Non-pigmented ciliary epithelial cell (primary cell): ENCODE measurements at places on chromosomes 16 and 17.

DNA sequence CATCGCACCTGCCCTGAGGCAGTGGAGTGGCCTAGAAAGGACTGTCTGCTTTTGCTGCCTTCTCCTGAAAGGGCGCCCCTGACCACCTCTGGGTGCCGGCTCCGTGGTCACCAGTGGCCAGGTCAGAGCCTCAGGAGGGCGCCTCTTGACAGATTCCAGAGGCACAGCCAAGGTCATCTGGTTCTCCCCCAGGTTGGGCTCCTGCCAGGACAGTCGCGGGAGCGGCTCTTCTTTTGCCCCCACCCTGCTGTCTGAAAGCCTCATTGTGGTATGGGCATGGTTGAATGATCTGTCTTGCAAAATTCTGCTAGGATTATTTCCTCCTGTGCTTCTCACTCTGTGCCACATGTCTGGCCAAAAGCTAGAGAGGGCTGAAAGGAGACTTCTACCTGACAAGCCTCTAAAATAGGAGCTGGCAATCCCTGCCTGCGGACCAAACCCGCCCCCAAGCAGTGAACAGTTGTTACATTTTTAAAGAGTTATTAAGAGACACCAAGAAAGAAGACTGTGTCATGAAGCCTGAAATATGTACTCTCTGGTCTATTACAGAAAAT lies 82.8 kb downstream of the SNX29 start:
- no peak for DNase-seq

DNA sequence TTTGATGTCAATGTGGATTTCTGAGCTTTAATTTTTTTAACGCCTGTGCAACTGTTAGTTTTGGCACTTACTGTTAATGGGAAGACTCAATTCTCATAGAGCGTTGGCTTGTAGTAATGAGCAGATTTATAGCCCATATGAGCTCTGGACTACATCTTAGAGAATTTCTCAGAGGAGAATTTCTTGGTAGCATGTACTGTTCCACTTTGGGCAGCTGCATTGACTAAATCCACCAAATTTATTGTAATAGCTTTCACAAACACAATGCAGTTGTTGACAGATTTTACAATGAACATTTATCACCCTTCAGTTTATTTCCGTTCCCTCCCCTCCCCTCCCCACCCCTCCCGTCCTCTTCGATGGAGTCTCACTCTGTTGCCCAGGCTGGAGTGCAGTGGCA lies 193.9 kb downstream of the PRKCA start:
- DNase-seq, result no peak

GRCh38 chr17:2400474-2400866 lies 390 bp downstream of the MNT start:
- DNase-seq, result no peak

- DNase-seq, result no peak
Observed at GRCh38 chr17:40417258-40417608, 463 bp downstream of the TOP2A start.
